ENCODE measurements at places on chromosomes 3 and 15.

GRCh38 chr15:96053031-96053780 is 277.3 kb upstream of the NR2F2 start:
- peak; percentile 26 for DNase-seq

- DNase-seq = no peak
Observed at GRCh38 chr15:81765816-81766215, 280.0 kb downstream of the MEX3B start.

GRCh38 chr3:56938530-56938929 is 121.9 kb upstream of the SPATA12 start:
- no peak for DNase-seq

DNA sequence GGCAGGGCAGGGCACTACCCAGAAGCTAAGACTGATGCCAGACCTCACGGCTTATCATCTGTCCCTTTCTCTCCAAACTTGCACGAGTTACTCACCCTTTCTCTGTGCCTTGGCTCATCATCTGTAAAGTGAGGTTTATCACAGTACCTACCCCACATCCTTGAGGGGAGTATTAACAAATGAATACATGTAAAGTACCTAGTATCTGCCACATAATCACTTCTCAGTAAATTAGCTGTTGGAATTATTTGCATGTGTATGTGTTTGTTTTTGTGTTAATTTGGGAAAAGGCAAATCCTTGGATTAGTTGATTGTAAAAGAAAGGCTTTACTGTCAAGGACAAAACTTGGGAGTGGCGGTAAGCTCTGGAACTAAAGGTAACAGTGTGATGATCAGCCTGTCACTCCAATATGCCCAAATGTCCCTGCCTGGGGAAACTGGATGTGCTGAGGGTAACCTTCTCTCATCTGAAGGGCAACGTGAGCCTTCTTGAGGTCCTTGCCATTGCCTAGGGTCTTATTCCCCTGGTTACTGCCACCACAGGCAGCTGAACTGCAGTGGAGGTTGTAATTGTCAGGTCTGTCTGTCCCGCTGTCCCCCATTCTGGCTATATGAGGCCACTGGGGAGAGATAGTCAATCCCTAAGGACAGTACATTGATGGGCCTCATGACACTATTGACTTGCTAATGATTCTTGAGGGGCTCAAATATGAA is 269.4 kb downstream of the CLSTN2 start:
- no peak for DNase-seq

- no peak for DNase-seq
Observed at GRCh38 chr3:72127844-72128243, 342.9 kb upstream of the PROK2 start.

- no peak for DNase-seq
Observed at GRCh38 chr15:52101542-52102323, 10.8 kb downstream of the BCL2L10 start.

DNA sequence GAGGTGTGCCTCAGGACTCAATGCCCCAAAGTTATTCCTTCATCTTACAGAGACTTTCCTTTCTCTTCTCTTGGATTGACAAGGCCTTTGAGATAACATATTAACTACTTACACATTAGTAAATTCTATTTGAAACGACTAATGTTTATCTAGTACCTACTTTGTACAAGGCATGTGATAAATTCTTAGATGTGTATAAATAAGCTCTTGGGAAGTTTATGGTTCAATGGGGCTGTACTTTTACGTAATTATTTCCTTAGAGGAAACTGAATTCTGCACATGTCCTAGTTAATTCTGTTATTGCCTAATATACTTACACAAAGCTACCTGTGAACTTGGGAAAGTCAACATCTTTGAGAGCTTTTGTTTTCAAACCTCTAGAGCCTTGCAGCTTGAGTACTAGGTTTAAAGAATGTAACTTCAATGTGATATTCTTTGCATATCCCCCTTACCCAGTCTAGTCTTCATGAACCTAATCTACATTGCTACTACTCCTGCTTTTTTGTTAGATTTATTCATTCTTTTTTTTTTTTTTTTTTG is 58.5 kb upstream of the RAP2B start:
- no peak for DNase-seq

GRCh38 chr3:178537122-178537705 is 978 bp downstream of the KCNMB2 start:
- DNase-seq = no peak

DNA sequence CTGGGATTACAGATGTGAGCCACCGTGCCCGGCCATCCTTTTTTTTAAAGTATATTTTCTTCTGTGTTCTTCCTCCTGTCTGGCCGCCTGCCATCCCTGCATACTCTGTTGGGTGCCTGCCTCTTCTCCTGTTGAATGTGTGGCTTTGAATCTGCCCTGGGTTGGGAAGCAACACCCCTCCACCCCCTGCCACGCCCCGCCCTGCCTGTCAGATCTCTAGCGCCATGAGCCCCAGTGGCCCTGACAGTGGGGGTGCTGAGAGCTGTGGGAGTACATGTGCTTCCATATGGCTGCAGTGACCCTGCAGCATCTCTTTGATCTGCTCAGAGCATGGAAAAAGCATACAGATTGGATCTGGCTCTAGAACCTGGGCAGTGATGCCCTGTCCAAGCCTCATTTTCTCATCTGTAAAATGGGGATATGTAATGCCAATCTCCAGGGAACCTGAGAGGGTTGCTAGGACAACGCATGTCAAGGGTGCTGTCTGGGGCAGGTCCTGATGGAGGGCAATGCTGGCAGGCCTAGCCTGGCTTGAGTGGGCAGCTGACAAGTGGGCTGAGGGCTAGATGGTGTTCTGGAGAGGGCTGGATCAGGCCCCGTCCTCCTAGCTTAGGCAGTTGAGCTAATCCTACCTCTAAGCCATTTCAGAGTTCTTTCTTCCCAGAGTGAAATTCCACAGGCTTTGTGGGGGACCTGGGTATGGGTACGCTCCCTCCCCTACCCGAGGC is 23.9 kb downstream of the CCDC13 start:
- DNase-seq = no peak

- no peak for DNase-seq
Observed at GRCh38 chr15:74302821-74303359, 64.6 kb downstream of the CYP11A1 start.

GRCh38 chr3:124660599-124660998 is 69.7 kb upstream of the UMPS start:
- DNase-seq = no peak

Measured in retinal pigment epithelial cell (primary cell).